ENCODE measurements at places on chromosomes 6 and 20.

DNA sequence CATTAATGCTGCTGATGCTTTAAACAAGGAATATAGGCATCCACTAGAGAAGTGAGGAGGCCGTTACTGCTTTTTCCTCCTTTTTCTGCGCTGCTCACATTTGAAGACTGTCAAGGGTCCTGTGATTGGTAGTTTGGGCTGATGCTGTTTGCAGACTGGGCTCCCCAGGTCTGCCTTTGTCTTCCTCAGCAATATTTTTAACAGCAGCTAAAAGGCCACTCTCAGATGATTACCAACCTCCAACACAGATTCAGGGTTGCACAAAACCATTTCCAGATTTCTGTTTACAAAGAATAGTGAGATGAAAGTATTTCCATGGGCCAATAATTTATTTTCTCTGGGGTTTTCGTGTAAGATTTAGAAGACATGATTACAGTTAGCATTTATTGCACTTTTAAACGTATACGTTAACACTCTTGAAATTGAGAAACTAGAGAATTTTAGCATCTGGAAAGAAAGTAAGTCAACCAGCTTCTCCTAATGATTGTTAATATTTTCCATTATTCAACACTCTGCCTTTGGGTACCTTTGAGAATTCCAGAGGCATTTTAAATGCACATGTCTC lies 475.3 kb upstream of the SOX4 start:
- DNase-seq, result no peak

- no peak for DNase-seq
These were observed 152.8 kb downstream of the GRM4 start for GRCh38 chr6:33993091-33993490.

- DNase-seq, result peak; percentile 12
These were observed 25.8 kb downstream of the SMLR1 start for GRCh38 chr6:130852844-130853554.

DNA sequence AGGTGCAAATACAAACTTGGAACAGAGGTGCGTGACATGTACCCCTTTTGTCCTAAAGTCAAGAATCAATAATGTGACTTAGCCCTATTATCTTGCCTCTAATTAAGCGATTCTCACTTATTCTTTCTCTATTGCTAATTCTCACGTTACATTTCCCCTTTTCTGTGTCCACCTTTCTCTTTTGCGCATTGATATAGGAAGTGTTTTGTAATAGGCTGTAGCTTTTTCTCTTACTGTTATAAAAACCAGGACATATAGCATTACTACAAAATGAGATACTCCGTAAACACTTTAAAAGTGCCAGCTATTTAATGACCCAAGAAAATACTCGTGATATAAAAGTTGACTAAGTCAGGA lies 669 bp upstream of the TMEM30A start:
- DNase-seq, result peak; percentile 10

DNA sequence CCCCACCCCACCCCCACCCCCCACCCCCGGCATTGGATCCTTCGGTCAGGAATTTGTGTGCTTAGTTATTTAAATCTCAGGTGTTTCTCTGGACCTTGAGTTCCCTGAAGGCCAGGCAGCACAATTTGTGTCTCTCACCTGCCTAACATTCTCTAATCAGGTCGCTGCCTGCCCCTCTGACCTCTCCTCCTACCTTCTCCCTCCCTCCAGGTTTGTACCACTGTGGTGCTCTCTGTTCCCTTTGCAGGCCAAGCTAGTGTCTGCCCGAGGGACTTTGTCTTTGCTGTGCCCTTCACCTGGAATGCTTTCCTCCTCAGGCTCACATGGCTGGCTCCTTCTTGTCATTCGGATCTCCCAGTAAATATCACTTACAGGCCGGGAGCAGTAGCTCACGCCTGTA lies 131.4 kb upstream of the SLC2A12 start:
- DNase-seq, result no peak

DNA sequence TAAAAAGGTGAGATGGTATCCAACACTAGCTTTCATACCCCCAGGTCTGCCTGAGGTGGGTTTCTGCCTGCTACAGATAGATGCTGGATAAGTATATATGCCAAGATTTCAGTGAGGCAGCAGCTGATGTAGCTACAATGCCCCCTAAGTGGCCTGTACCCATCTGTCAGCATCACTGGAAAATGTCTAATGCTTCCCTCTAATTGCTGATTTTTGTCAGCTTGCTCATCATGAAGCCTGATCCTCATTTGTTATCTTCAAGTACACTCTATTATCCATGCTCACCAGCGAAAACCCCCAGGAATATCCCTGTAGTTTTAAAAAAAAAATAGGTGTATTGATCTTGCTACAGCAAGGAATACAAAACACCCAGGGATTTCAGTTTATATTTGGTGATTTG lies 32.2 kb downstream of the OPRM1 start:
- no peak for DNase-seq

- peak; percentile 94 for DNase-seq
These were observed 98.8 kb downstream of the SASH1 start for GRCh38 chr6:148441454-148441911.

- no peak for DNase-seq
These were observed 369.0 kb downstream of the THBS2 start for GRCh38 chr6:168884646-168885086.

GRCh38 chr6:123547216-123547978 lies 89.4 kb downstream of the TRDN start:
- no peak for DNase-seq

DNA sequence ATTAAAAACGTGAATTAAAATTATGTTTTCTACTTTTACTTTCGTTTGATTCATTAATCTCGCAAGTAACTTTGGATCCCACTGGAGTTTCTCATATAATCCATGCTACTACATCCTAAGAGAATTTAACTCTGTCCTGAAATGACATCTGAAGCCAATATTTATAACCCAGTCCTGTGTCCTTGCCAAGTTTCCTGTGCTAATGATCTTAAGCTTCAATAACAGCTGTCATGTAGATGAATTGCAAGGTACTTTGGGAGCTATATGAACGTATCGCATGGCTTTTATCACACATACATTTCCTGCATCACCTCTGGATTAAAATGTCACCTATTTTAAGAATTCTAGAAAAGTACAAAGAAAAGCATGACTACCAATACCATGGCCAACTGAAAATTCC lies 833.8 kb upstream of the CITED2 start:
- peak; percentile 27 for DNase-seq

GRCh38 chr6:127288705-127289104 lies 22.0 kb downstream of the RNF146 start:
- peak; percentile 18 for DNase-seq

DNA sequence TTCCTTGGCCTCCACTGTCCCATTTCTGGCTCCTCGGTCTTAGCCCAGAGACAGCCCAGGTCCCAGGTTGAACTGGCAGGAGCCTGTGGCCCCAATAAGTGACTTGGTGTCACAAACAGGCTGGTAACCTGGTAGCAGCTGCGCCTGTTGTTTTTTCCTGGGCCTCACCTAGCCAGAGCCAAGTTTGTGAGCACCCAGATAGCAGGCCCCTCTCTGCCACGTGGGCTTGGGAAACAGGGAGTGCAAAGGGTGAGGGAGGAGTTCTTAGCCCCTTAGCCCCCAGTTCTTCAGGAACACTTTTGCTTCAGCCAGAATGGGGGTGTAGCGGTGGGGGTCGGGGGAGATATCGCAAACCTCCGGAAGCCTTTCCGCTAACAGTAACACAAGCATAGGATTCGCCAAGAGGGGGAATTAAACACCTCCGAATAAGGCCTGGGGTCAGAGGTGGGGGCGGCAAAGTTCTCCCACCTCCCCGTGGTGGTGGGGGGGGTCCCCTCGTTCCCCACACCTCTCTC lies 760 bp downstream of the C6orf132 start:
- DNase-seq, result no peak

DNA sequence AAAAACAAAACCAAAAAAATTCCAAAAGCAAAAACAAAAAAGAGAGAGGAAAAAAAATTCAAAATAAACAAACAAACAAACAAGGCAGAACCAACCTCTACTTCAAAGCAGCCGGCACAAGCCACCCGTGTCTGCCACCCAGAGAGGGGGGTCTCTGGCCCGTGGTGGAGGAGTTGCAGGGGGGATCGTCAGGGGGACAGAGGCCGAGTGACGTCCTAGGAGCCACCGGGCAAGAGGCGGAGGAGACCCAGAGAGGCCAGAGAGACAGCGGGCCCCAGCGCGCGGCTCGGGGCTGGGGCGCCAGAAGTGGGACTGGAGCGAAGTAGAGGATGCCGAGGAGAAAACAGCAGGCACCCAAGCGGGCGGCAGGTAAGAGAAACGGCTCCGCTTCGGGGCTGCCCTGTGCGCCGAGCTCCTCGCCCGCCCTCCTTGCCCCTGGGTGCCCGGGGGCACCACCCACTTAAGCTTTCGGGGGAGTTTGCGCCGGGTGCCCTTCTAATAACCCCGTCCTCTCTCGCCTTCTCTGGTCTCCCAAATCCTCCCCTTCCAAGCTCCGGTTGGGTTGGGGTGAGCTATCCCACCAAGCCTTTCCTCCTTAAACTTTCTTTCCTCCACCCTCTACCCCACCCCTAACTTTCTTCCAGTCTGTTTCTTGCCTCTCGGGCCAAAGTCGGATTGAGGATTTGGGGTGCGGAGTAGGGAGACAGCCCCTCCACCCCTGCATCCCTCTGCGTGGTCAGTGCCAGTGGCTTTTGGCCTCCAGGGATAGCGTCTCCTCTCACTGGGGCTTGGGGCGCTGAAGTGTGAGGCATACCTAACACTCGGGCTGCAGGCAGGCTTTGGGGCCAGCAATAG lies 1.0 kb downstream of the TSHZ2 start:
- DNase-seq, result no peak
